ENCODE measurements at places on chromosomes 16 and 17.

DNA sequence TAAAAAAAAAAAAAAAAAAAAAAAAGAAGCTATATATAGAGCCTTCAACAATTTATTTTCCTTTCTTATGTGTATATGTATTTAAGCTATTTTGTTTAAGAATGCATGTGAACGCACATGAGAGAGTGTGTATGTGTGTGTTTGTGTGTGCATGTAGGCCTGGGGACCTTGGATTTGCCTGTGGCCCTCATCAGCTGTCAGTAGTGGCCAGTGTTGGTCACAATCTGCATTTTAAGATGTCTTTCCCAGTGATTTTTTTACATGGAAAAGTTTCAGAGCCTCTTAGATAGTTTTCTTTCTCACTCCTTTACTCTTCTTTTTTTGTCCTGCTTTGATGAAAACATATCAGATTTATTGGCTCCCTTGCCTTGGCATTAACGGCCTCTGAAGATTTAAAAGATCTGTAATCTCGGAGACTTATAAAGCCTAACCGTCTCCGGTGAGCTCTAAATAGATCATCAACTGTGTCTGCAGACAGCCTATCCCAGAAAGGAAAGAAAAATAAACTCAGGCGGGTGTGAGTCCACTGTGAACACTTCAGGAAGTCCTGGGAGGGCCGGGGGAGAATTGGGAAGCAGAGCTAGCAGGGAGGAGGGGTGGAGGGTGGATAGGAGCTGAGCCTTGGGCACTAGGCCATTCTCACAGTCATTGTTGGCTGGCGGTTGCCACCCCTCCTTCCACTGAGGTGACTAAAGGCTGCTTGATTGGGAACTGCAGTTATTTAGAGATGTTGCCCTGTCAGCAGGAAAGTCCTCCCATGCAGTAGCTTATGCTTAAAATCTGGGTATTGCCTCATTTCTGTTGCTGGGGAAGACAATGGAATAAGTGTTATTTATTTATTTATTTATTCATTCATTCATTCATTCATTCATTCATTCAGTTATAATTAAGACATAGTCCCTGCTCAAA lies 86.8 kb downstream of the WWP2 start:
- DNase-seq: no peak

- DNase-seq: no peak
These were observed 4.1 kb downstream of the NETO2 start for GRCh38 chr16:47139561-47140185.

DNA sequence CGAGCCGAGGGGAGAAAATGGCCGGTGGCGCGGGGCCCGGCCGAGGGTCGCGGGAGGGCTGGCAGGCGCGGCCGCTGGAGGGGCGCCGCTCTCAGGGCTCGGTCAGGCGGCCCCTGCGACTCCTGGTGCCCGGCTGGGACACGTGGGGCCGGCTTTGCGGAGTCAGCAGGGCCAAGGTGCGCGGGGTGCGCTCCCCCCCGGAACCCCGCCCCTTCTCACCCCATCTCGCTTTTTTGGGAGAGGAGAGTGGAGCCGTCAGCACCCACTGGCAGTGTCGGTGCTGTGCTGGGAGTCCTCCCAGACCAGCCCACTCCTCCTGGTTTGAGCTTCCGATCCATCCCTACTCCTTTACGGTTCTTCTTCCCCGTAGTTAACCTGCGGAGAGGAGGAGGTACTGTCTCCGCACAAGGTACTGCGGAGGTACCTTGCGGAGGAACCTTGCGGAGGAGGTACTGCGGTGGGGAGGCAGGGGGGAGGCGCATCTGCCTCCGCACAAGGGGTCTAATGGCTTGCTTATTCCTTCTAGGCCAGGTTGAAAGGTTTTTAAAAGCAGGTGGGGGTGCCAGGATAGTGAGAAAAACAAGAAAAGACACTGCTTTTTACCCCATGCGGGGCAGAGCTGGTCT lies 19.1 kb upstream of the CBX8 start:
- no peak for DNase-seq

DNA sequence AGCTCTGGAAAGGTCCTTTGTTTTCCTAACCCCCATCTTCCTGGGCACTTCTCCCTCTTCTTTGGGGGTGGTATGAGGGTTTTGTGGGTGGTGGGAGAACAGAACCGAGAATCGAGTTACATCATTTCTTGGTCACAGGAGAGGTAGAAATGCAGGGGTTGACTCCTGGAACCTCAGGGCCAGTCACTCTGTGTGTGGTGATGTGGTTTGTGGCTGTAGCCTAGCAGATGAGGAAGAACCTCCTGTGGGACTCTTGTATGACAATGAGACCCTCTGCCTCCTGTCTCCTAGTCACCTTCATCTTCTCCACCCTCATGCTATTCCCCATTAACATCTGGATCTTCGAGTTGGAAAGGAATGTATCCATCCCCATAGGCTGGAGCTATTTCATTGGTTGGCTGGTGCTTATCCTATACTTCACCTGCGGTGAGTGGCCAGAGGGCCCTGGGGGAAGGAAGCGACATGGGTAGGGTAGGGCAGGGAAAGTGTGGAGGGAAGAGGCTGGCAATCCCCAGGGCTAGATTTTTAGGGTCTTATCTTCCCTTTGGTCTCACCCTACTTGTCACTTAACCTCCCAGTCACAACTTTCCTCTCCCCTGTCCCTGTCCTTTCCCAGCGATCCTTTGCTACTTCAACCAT lies 5.5 kb downstream of the ODF4 start:
- peak; percentile 15 for DNase-seq

GRCh38 chr17:49959183-49959935 lies 9.6 kb upstream of the DLX4 start:
- no peak for DNase-seq

DNA sequence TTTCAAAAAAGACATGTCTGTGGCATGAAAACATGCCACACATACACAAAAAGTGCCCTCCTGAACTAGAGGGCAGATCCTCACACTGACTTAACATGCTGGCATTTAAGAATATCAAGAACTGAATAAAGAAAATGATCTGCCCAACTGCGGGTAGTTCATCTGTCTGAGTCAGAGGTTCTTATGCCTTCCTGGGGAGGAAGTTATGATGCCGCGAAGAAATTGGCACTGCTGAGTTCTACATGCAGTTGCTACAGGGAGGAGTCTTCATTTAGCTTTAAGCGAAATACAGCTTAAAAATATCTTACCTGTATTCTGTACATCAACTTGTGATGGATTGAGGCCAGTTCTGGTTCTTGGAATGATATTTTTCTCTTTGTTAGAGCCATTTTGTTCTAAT lies 6.3 kb downstream of the ALDH3A2 start:
- DNase-seq: no peak

GRCh38 chr16:89583895-89584644 lies 8.5 kb downstream of the CPNE7 start:
- no peak for DNase-seq

DNA sequence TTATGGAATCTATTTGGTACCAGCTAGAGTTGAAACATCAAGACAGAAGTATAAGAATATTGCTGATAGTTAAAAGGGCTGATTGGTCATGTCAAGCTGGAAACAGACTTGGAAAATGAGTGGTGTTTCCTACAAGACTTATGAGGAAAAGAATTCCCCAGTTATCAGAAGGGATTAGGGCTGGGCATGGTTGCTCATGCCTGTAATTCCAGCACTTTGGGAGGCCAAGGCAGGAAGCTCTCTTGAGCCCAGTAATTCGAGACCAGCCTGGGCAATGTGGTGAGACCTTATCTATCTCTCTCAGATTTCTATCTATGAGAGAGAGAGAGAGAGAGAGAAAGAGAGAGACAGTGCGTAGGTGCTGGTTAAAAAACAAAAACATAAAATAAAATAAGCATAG lies 139.5 kb upstream of the PMFBP1 start:
- no peak for DNase-seq

GRCh38 chr17:76120658-76121008 lies 17.0 kb upstream of the EXOC7 start:
- DNase-seq: no peak

DNA sequence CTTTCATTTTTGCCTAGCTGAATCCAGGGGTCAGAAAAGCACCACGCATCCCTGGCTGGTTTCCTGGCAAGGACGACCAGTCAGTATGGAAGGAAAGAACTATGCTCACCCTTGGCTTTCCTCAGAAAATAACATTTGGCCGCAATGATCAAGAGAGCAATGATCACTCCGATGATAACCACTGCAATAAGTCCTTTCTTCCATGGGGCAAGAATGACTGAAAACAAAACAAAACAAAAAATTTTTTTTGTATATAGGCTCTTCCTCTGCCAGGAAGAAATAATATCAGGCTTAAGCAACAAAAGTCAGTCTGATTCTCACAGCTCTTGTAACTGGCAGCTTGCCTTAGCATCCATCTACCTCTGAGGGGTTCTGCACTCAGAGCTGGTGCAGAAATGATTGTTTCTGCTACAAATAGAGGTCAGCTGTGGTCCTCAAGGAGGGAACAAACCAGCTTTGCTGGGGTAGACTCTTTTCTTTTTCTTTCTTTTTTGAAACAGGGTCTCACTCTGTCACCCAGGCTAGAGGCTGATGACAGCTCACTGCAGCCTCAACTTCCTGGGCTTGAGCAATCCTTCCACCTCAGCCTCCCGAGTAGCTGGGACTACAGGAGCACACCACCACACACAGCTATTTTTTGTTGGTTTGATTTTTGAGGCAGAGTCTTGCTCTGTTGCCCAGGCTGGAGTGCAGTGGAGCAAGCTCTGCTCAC lies 35.7 kb downstream of the PECAM1 start:
- DNase-seq: no peak

DNA sequence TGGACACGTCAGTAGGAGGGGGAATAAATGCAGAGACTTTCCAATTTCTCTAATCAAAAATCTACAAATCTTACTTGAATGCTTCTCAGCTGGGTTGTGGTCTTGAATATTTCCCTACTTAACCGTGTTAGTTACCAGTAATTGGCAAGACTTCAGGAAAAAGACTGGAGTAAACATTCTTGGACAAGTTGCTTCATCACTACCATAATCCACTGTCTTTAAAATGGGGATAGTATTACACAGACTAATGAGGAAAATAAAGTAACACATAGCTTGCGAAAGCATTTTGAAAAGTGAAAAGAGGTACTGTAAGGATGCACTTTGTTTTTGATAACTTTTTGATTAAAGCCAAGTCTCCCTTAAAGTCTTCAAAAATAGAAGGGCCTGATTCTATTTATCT lies 18.4 kb downstream of the MYH1 start:
- DNase-seq: no peak

DNA sequence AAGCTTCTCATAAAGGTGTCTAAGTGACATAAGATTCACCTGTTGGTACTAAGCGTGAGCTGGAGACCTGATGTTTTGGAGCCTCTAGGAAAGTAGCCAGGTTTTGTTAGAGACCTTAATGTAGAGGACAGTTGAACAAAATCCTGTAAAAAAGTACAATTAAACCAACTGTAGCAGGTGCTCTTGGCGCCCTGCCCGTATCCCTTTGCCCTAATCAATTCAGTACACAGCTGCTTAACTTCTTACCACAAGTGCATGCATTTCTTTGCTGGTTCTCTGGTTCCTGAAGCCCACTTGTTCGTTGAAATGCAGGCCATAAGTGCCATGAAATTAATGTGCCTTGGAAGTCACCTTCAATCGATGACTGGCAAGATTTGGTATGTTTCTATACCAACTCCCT lies 24.4 kb downstream of the GLP2R start:
- DNase-seq: no peak

DNA sequence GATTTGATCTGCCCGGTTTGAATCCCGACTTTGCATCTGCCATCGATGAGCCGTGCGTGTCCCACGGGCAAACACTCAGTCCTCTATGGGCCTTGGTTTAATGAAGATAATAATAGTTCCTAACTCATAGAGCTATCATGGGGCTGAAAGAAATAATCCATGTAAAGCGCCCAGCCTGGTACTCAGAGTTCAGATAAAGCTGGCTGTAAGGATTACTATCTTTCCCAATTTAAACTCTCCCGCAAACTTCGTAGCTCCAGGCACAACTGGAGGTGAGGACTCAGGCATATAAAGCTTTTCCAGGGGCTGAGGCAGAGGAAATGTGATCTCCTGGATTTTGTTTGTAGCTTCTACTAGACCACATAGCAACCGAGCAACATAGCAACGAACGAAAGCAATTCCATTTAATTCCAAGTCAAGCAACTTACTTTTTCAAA lies 16.3 kb downstream of the ALOX15 start:
- no peak for DNase-seq

DNA sequence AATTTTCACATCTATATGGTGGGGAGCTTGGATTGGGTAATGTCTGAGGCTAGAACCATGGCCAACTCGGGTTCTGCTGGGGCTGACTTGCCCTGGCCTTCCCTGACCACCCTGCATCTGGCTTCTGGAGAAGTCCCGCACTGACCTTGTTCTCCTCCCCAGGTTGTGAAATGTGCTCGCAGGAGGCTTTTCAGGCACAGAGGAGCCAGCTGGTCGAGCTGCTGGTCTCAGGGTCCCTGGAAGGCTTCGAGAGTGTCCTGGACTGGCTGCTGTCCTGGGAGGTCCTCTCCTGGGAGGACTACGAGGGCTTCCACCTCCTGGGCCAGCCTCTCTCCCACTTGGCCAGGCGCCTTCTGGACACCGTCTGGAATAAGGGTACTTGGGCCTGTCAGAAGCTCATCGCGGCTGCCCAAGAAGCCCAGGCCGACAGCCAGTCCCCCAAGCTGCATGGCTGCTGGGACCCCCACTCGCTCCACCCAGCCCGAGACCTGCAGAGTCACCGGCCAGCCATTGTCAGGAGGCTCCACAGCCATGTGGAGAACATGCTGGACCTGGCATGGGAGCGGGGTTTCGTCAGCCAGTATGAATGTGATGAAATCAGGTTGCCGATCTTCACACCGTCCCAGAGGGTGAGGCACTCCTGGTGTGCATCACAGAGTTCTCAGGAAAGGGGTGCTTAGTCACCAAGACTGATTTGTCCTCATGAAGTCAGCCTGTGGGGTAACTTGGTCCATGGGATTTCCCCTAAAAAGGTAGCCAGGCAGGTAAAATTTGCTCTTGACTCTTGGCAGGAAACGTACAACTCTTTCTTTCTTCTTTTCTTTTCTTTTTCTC lies 6.1 kb downstream of the NOD2 start:
- peak; percentile 74 for DNase-seq

DNA sequence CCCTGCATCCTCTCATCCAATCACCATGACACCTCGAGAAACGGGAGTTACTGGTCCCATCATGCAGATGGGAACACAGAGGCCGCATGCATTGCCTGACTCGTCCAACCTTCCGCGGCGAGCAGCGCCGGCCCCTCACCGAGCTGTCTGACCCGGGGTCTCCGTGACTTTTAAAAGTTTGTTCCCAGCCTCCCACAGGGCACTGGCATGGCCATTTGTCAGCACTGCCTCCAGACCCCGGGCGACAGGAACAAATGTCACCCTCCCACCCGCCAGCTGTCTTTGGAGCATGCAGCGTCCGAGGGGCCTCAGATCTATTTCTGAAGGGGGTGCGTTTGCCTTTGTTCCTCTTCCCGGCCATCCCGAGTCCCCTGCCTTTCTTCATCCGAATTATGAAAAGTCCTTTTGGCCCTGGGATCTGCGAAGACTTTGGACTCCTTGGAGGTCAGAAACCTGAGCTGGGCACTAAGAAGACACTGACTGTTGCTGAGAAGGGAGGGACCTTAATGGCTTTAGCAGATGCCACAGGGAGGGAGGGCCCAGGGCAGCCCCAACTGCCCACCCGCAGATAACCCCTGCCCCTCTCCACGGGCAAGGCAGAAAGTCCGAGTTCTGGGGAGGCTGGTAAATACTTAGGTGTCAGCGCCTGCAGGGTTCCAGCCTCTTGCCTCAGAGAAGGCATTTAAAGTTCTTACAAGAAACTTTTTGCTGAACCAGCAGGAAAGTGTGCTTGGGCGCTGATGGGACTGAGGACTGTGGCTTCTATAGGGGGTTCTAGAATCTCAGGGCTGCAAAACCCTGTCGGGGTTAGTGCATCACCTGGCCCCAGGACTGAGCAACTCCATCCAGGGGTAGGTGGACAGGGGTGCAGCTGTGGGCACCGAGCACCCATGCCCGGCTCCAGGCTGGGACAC lies 348.1 kb downstream of the FOXL1 start:
- no peak for DNase-seq

Data from activated CD4-positive, alpha-beta T cell treated with anti-CD3 and anti-CD28 coated beads, Interleukin-2, amount 50 U/mL, for 16 hours (primary cell).